ENCODE measurements at places on chromosomes 3 and 15. TPM values are rescaled to one million over a fixed set of nuclear protein-coding genes. Genes with fewer than 3 reads are reported as not detected.

CADM2 gene
- 0.38 TPM for total RNA-seq

SERF2 gene
- 775 TPM for total RNA-seq

DNA sequence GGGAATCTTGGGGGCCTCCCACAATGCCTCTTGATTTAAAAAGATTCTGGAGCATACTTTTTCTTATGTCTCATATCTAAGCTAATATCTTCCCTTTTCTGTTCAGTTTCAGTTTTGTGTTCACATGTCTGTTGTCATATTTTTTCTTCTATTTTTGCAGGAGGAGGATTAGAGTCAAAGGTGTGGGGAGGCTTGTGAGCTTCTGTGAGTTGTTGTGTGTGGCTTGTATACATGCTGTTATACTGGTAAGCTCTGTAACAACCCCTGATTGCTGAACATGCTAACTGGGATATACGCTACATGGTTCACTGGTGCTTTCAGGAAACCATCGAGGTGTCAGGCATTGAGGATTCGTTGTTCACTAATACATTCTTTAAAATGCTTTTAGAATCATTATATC lies 83.5 kb downstream of the SLC25A26 start:
- no peak for DNase-seq

DNA sequence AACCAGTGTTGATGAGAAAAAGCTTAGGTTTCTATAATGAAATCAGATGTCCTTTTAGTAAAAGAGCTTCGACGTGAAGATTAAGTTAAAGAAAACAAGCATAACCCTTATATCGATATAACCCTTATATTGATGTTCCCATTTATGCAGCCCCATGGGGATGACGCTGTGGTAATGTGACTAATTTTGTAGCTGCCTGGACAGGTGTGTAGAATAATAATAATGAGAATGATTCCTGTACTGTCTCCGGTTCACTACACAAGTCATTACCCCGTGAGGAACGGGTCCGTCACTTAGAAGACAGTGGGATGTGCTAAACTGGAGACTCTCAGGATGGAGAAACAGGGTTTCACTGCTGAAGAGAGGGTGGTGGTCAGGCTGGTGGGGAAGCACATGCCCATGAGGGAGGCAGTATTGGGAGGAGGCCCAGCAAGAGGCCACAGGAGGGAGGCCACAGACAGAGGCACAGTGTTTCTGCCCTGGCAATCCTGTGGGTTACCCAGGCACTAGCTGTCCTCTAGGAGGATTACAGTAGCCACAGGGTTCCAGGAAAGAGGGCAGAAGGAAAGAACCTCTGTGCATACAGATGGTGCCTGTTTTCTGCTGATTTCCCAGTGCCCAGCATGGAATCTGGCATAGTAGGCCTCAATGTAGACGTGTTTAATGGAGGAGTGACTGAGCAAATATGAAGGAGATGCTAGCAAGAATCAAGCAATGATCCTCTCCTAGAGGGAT lies 191.1 kb upstream of the TSC22D2 start:
- DNase-seq, result no peak

DNA sequence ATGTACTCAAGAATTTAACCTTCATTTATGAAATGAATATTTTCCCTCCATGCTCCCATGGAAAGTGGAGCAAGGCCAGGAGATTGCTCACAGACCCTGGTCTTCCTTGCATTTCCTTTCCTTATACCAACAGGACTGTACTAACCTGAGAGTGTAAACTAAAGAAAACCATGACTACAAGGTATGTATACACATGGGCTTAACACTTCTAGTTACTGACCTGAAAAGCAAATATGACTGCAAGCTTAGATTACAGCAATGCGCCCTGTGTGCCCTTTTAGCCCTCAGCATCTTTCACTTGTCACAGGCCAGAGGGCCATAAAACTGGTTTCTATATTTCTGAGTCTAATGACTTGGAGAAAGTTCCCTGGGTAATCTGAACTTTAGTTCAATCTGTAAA lies 52.1 kb downstream of the NEK10 start:
- no peak for DNase-seq

GRCh38 chr3:133924041-133924440 lies 28.4 kb upstream of the RAB6B start:
- no peak for DNase-seq

GRCh38 chr3:74866357-74867030 lies 252.0 kb upstream of the CNTN3 start:
- DNase-seq, result no peak

DNA sequence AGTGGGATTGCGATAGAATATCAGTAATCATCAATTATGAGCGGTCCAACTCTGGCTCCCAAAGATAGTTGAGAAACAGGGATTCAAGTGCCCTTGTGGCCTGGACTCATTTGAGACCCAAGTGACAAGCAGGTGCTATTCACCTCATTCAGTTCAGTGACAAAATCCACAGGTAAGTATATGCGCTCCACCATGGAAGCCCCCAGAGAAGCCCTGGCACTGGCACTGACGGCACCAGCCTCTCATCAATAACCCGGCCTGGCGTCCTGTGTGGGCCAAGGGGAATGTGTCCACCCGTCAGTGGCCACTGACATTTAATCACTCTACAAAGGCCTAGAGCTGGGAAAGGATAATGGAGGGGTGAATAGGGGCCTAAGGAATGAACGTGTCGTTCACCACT lies 117.2 kb downstream of the ADCY5 start:
- no peak for DNase-seq

DNA sequence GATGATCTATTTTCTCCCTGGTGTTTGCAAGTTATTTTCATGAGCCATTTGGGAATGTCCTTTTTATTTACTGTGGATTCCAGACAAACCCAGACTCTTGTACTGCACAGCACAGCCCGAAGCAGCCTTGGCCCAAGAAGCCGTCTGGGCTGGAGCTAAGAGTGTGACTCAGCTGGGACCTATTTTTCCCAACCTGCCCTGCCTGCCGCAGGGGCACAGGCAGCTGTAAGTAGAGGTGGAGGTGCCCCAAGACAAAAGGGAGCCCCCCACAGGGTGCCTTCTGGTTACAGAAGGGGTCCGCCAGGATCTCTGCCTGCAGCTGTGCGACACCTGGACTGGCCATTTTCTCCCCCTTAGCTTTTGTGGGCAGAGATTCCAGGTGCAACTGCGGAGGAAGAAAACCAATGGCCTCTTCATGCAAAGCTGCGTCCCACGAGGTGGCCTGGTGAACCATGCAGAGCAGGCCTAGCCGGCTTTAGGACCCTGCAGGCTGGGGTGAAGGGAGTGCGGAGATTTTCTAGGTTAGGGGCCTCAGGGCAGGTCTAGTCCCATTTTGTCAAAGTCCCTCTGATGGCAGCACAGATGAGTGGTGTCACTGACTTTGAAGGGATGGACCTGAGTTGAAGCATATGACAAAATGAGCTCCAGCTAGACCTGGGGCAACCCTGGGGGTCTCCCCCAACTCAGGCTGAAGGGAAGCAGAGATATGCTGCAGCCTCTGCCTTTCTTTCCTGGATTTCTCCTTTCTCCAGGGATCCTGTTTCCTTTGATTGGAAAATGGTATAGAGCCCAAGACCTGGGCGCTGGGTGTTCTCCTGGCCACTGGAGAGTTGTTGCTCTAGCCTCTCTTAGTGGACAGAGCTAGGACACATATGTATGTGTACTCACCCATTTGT lies 131.2 kb downstream of the KLF13 start:
- no peak for DNase-seq

GRCh38 chr3:10442151-10442795 lies 63.1 kb downstream of the ATP2B2 start:
- no peak for DNase-seq

GRCh38 chr3:159548675-159549335 lies 439.8 kb upstream of the IL12A start:
- no peak for DNase-seq

FAM162A gene
- total RNA-seq, result 204 TPM

Data from activated CD8-positive, alpha-beta T cell treated with anti-CD3 and anti-CD28 coated beads for 36 hours (primary cell).